ENCODE measurements at places on chromosomes 4 and X. TPM values are rescaled to one million over a fixed set of nuclear protein-coding genes. Genes with fewer than 3 reads are reported as not detected.

GRCh38 chr4:121016611-121017010 is 55.7 kb downstream of the NDNF start:
- no peak for DNase-seq

- DNase-seq: no peak
Measured at GRCh38 chr4:100208964-100209363, 18.7 kb upstream of the DDIT4L start.

DNA sequence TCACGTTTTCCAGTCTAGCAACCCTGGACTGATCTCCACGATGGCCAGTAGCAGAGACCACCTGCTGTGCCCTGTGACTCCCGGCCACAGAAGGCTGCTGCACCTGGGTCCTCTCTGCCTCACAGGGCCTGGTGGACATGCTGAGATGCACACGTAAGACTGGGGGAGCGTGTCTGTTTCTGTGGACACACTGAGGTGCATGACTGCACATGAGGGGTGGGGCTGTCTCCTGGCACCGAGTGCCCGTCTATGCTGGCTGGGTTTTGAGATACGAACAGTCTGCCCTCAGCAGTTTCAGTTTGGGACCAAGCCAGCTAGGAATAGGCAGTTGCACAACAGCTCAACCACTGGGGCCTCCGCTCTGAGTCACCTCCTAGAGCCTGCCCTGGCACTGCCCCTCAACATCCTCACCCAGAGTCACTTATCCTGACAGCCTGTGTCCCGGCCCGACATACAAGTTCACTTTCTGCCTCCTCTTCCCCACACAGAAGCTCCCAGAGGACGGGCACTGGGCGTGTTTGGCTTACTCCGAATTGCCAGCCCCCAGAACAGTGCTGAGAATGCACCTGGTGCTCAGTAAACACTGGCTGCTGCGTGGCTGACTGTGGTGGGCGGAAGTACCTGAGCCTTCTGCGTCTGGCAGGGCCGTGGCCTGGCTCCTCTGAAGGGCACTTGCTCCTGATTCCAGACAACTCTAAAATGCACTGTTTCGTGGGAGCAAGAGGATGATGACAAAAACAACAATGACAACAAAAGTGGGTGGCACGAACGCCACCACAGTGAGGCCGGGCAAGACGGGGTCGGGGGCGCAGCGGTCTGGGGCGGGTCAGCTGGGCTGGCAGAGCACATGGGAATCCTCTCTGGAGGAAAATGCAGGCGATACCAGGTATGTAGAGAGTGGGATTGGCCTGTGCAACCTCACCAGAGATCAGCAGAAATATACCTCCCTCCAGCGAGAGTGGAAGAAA is 30.9 kb downstream of the RNF212 start:
- DNase-seq: peak; percentile 87

- no peak for DNase-seq
Measured at GRCh38 chrX:65993915-65994460, 45.9 kb downstream of the VSIG4 start.

GRCh38 chrX:128396601-128397000 is 344.4 kb upstream of the ACTRT1 start:
- DNase-seq: no peak

DNA sequence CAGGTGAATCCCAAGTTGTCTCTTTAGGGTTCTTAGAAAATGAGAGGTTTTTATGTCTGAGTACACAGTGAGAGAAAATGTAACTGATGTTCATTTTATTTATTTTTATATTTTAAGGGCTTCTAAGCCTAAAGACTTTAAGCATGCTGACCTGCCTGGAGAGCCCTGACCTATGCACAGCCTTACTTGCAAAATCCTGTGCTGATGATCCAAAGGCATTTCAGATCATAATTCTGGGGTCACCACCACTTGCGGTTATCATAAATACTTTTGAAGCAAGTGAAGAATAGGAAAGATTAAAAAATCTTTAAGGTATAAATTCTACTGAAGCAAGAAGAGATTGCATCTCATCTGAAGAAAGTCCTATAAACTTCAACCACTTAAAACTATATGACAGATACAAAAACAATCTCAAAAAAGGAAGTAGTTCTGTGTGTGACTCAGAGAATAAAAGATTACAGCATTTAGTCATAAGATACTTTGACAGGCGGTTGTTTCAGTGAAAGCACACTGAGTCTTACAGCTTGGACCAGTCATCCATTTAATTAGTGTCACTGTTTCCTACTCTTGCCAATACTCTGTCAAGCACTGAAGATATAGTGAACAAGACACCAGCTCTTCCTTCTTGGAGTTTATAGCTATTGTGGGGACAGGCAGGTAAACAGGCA is 245.2 kb upstream of the DIPK2B start:
- no peak for DNase-seq

DNA sequence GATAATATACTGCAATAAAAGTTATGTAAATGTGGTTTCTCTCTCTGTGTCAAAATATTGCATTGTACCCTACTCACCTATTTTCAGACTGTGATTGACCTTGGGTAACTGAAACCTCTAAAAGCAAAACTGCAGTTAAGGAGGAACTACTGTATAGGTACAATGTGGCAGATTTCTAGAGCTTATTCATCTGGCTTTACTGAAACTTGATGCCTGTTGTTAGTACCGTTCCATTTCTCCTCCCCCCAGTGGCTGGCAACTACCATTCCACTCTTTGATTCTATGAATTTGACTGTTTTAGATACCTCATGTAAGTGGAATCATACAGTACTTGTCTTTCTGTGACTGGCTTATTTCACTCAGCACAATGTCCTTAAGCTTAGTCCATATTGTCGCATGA is 61.9 kb downstream of the HOPX start:
- no peak for DNase-seq

DNA sequence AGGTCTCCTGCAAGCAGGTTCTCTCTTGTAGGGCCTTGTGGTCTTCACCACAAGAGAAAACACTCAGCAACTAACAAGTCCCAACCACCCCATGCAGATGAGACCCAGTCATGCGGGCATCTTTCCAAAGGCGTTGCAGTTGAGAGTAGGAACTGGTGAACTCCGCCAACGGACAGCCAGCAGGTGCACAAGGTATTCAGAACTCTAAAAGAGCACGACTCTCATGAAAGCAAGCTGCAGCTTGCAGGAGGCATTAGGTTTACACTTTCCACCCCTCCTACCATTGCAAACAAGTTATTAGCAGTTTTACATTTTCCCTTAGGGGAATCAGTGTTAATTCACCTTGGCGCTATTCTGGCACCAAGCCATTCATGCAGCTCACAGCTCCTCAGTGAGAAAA is 173.4 kb upstream of the KIT start:
- DNase-seq: no peak

DNA sequence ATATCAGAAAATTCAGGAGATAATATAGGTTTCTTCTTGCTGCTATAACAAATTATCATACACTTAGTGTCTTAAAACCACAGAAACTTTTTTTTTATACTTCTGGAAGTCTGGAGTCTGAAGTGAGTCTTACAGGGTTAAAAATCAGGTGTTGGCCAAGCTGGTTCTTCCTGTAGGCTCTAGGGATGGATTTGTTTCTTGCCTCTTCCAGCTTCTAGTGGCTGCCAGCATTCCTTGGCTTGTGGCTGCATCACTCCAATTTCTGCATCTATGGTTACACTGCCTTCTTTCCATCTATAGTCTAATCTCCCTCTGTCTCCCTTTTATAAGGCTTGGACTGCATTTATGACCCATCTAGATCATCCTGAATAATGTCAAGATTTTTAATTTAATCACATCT is 68.7 kb downstream of the ANTXR2 start:
- no peak for DNase-seq

DNA sequence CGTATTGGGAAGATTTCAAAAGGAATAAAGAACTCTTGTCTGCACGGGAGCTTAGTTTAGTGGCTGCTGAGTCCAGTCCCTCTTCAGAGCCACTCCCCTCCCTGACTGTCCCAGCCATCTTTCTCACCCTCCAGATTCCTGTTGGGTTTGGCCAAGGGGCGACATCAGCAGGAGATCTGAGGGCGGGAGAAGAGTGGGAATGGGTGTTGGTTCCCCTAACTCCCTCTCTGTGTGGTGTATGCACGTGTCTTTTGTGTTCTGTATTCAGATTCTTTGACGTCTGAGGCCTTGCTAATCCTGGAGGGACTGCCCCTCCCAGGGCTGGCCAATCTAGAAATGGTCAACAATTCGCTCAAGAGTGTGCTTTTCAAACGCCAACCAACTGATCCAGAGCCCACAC is 37.4 kb downstream of the CYTL1 start:
- DNase-seq: peak; percentile 74

DNA sequence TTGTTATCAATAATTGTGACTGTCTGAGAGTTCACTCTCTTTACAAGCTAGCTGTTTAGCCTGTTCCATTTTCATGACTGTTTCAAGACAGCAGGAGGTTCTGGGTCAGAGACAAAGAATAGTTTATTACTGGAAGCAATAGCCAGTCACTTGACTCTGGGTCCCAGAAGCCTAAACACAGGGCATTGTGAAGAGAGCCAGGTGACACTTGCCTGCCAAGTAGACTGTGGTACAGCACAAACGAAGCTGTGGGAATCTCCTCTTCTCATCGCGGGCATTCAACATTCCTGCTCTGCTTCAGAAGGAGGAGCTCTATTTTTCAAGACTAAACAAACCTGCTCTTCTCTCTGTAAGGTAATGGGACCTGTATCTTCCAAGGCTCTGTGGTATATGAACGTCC is 485.1 kb downstream of the TRIML1 start:
- no peak for DNase-seq

DNA sequence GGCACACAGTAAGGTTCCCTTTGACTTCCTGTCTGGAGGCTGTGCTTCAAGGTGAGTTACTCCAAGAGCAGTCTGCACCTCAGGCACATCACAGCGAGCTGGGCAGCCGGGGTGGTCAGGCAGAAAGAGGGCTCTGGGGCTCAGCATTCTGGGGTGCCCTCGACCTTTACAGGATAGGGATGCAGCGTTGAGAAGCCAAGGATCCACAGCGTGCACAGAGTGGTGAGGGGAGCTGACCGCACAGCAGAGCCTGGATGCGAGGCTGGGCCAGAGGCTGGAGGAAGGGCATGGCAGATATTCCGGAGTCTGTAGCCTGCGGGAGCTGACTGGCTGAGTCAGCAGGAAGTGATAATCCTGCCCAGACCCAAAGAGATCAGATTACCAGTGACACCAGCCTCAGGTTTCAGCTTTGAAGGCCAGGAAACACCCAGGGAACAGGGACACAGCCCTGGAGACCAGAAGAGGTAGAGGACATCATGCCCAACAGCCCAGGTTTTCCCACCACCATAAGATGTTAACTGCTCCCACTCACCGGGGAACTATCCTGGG is 38.4 kb upstream of the PDLIM3 start:
- peak; percentile 82 for DNase-seq

DNA sequence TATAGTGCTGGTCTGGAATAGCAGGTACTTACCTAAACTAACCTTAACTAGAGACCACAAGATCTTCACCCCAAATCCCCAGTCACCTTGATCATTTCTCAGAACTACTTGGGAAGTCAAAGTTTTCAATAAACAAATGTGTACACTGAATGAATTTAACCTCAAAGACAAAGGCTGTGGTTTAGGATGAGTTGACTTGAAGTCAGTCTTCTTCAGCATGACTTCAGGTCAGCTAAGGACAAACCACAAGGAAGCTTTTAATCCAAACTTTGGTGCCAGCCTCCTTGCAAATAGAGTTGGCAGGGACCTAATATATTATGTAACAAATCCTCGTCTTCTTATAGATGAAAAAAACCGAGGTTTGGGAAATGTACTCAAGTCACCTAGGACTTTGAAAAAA is 21.2 kb upstream of the VCX2 start:
- no peak for DNase-seq

DNA sequence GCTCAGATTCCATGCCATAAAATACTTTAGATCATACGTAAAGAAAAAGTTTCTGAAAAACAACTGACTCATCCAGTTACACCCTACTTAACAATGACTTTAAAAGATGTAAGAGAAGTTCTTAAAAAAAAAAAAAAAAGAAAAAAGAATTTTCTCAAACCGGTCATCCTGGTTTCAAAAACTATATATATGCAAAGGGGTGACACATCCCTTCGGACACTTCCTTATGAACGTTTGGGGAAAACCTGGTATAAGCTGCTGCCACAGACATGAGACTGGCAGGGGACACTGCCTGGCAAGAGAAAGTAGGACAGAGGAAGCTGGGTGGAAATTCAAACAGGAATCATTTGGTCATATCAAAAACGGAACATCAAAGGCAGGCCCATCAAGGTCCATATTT is 81.2 kb upstream of the PRSS48 start:
- DNase-seq: no peak

- DNase-seq: no peak
Measured at GRCh38 chr4:48557478-48557877, 67.4 kb downstream of the ZAR1 start.

- DNase-seq: no peak
Measured at GRCh38 chrX:68196939-68197791, 236.1 kb downstream of the OPHN1 start.

DNA sequence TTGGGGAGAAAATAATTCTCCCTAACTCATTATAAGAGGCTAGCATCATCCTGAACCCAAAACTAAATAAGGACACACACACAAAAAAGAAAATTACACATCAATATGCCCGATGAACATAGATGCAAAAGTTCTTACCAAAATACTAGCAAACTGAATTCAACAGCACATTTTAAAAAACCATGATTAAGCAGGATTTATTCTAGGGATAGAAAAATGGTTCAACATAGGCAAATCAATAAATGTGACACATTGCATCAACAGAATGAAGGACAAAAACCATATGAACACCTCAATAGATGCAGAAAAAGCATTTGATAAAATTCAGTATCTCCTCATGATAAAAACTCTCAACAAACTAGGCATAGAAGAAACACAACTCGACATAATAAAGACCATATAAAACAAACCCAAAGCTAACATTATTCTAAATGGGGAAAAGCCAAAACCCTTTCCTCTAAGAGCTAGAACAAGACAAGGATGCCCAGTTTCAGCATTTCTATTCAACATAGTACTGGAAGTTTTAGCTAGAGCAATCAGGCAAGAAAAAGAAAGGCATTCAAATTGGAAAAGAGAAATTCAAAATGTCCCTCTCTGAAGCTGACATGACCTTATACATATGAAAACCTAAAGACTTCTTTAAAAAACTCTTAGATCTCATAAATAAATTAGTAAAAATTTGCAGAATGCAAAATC is 200.9 kb downstream of the NKX6-1 start:
- DNase-seq: no peak

The MID1 gene
- total RNA-seq: 22.2 TPM

The OTUD6A gene
- total RNA-seq: not detected

The NPFFR2 gene
- not detected for total RNA-seq

The RTL9 gene
- 0.19 TPM for total RNA-seq

The CT45A2 gene
- not detected for total RNA-seq

The SMIM10 gene
- 20.0 TPM for total RNA-seq

The ABCG2 gene
- 1.6 TPM for total RNA-seq

The PROM1 gene
- total RNA-seq: 0.43 TPM

The MXRA5 gene
- total RNA-seq: 6.3 TPM

The CT45A1 gene
- not detected for total RNA-seq

The XK gene
- total RNA-seq: 1.7 TPM

The ZAR1 gene
- total RNA-seq: not detected

The SSR4 gene
- 225 TPM for total RNA-seq

The ADH6 gene
- total RNA-seq: not detected

The CFP gene
- total RNA-seq: 3.2 TPM

The EMCN gene
- total RNA-seq: 41.5 TPM
